Cardiac muscle cell (in vitro differentiated cells and primary cell): ENCODE measurements at places on chromosomes 1 and 21.

DNA sequence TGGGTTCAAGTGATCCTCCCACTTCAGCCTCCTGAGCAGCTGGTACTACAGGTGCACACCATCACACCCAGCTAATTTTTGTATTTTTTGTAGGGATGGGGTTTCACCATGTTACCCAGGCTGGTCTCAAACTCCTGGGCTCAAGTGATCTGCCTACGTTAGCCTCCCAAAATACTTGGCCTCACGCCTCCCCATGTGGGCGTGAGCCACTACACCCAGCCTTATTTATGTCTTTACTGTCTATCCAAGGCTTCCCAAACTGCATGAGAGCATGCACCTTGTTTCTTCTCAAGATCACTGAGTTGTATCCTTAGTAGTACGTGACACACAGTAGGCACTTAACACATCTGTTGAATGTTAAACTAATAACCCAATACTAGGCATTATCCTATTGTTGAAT is 14.2 kb downstream of the WASF2 start:
- DNase-seq: no peak
- H3K27ac ChIP-seq: peak overlapping the region; percentile 10
- no peaks in the 10 kb centered on the region for H3K4me1 ChIP-seq
- no peak overlapping the region for H3K4me3 ChIP-seq
- H3K27me3 ChIP-seq: no peaks in the 10 kb centered on the region

GRCh38 chr1:45155957-45156356 is 50.4 kb downstream of the ZSWIM5 start:
- no peaks in the 10 kb centered on the region for H3K27me3 ChIP-seq
- H3K4me3 ChIP-seq: no peak overlapping the region
- no peak for DNase-seq
- H3K4me1 ChIP-seq: no peaks in the 10 kb centered on the region
- no peaks in the 10 kb centered on the region for H3K36me3 ChIP-seq

- H3K27me3 ChIP-seq: no peaks in the 10 kb centered on the region
- no peak overlapping the region for H3K4me3 ChIP-seq
- H3K27ac ChIP-seq: no peak overlapping the region
Observed at GRCh38 chr1:50251702-50252101, 143.0 kb downstream of the ELAVL4 start.

GRCh38 chr1:26353210-26353859 is 595 bp downstream of the CRYBG2 start:
- no peak overlapping the region for H3K27ac ChIP-seq
- H3K36me3 ChIP-seq: no peaks in the 10 kb centered on the region
- H3K4me1 ChIP-seq: peaks cover 10% of the 10 kb centered on the region
- H3K4me3 ChIP-seq: no peak overlapping the region
- peaks cover 17% of the 10 kb centered on the region for H3K27me3 ChIP-seq

DNA sequence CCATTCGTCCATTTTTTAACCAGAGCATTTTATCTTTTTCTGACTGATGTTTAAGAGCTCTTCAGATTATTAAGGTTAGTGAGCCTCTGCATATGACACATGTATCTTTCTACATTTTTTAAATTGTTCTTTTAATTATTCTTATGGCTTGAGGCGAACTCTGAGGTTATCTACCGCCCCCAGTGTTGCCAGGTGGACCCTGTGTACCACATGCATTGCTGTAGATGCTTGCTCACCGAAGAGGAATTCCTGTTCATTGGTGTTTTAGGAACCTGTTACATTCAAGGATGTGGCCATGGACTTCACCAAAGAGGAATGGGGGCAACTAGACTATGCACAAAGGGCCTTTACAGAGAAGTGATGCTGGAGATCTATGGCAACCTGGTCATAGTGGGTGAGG is 31.8 kb downstream of the ZNF684 start:
- H3K4me3 ChIP-seq: no peak overlapping the region
- no peak for DNase-seq
- H3K4me1 ChIP-seq: no peaks in the 10 kb centered on the region
- H3K27me3 ChIP-seq: peaks cover 9% of the 10 kb centered on the region
- H3K27ac ChIP-seq: no peak overlapping the region

GRCh38 chr1:106700211-106700610 is 356.3 kb upstream of the PRMT6 start:
- H3K36me3 ChIP-seq: no peaks in the 10 kb centered on the region
- H3K27ac ChIP-seq: no peak overlapping the region
- DNase-seq: no peak
- no peak overlapping the region for H3K4me3 ChIP-seq

DNA sequence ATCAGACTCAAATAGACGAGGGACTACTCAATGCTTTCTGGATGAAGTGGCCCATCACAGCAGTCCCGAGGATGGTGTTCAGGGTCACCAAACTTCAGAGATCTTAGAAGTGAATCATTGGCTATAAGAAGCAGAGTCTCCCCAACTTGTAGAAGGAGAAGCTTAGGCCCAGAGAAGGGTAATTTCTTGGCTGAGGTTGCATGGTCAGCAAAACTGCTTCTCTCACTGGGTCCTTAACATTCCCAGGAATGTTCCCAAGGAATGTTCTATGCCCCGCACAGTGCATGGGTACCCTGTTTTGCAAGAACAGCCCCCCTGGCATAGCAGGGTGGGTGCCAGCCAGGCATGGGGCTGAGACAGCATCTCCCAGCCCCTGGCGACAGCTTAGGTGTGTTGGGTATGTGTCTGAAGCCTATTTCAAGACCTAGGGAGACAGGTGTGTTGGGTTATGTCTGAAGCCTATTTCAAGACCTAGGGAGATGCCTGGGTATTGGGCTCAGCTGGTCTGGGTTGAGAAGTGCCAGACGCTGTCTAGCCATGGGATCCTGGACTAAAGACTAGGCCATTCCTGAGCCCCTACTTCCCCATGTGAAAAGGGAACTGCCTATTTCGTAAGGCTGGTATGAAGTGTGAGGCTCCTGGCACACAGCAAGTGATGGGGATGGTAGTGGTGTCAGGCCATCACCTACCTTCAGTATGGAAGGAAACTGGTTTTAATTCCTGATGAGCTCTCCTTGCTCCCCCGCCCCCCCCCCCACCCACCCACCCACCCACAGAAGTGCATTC is 26.1 kb downstream of the PADI6 start:
- no peak overlapping the region for H3K4me3 ChIP-seq
- no peaks in the 10 kb centered on the region for H3K36me3 ChIP-seq
- no peak overlapping the region for H3K27ac ChIP-seq
- no peak for DNase-seq

- H3K27me3 ChIP-seq: no peaks in the 10 kb centered on the region
- DNase-seq: peak; percentile 37
- no peak overlapping the region for H3K27ac ChIP-seq
- H3K4me1 ChIP-seq: no peaks in the 10 kb centered on the region
- H3K36me3 ChIP-seq: no peaks in the 10 kb centered on the region
Observed at GRCh38 chr21:14438211-14438610, 55.3 kb upstream of the HSPA13 start.

DNA sequence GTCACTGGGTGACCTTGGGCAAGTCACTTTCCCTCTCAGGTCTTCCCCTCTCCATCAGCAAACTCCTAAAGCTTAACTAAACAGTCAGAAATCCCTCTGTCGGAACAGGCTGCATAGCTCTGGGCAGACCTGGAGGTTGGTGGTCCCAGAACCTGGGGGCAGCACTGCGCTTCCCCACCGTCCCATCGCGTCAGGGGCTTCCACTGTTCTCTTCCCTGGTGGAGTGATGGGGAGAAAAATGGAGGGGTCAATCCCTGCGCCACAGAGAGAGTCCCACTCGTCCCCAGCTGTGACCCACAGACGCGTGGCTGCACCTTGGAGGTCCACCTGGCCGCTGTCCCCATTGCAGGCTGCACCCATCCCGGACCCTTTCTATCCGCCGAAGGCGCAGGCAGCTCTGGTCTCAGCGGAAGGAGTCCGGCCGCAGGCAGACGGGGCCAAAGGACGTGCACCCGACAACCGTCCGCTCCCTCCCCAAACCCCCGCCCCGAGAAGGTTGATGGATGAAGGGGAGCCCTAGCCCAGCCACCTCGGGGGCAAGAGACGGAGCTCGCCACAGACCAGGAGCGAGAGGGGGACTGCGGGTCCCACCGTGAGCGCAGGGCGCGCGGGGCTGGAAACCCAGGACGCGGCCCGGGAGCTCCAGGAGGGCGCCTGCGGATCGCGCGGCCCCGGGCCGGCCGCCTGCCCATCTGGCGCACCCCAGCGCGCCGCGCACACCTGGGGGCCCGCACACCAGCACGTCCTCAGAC is 588 bp upstream of the WNT3A start:
- H3K4me1 ChIP-seq: no peaks in the 10 kb centered on the region
- H3K36me3 ChIP-seq: no peaks in the 10 kb centered on the region
- H3K27ac ChIP-seq: no peak overlapping the region
- H3K27me3 ChIP-seq: peaks cover 89% of the 10 kb centered on the region
- no peak for DNase-seq

GRCh38 chr21:45545691-45546531 is 3.7 kb upstream of the SLC19A1 start:
- no peaks in the 10 kb centered on the region for H3K27me3 ChIP-seq
- H3K4me1 ChIP-seq: peaks cover 11% of the 10 kb centered on the region
- H3K27ac ChIP-seq: no peak overlapping the region
- H3K36me3 ChIP-seq: no peaks in the 10 kb centered on the region
- no peak for DNase-seq

GRCh38 chr1:234735476-234735875 is 125.5 kb upstream of the IRF2BP2 start:
- no peaks in the 10 kb centered on the region for H3K27me3 ChIP-seq
- H3K4me3 ChIP-seq: no peak overlapping the region
- H3K36me3 ChIP-seq: no peaks in the 10 kb centered on the region
- no peak for DNase-seq

GRCh38 chr1:31183126-31183525 is 56.6 kb downstream of the NKAIN1 start:
- H3K27ac ChIP-seq: no peak overlapping the region
- DNase-seq: no peak
- H3K27me3 ChIP-seq: peaks cover 6% of the 10 kb centered on the region
- H3K4me3 ChIP-seq: no peak overlapping the region

- no peaks in the 10 kb centered on the region for H3K36me3 ChIP-seq
- H3K4me3 ChIP-seq: no peak overlapping the region
- no peak for DNase-seq
- H3K4me1 ChIP-seq: no peaks in the 10 kb centered on the region
- no peak overlapping the region for H3K27ac ChIP-seq
- no peaks in the 10 kb centered on the region for H3K27me3 ChIP-seq
Observed at GRCh38 chr1:172885411-172885810, 165.3 kb downstream of the TNFSF18 start.

DNA sequence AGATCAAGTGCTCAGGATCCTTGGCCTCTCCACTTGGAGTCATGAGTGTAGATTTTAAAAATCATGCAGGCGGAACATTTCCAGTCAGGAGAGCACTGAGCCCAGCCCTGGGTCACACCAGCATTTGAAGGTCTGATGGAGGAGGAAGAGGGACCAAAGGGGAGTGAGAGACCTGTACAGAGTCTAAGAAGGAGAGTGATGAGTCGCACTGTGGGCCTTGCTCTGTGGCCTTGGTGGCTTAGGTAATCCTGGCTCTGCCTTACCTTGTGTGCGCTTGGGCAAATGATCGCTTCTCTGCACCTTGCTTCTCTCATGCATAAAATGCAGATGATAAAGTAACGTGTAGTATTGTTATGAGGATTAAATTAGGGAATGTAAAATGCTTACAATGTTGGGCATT is 225.3 kb downstream of the SDCCAG8 start:
- no peak overlapping the region for H3K4me3 ChIP-seq
- no peaks in the 10 kb centered on the region for H3K27me3 ChIP-seq
- DNase-seq: no peak
- H3K27ac ChIP-seq: no peak overlapping the region

DNA sequence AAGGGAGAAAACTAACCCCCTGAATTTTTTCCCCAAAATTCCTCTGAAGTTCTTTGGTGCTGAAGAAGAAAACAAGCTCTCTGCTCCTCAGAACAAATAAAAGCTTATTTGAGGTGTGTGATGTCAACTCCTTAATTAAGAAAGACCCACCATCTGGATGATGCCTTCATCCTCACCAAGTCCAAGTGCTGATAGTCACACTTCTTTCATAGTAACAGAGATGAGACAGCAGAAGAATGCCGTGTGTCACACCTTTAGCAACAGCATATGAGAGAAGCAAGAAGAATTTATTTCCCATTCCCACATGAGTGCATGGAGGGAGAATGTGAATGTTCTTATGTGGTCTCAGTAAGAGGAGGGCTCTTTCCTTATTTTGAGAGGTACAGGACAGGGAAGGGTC is 91.2 kb downstream of the TGFB2 start:
- no peak overlapping the region for H3K4me3 ChIP-seq
- H3K27ac ChIP-seq: peak overlapping the region; percentile 44
- H3K36me3 ChIP-seq: peaks cover 69% of the 10 kb centered on the region
- peaks cover 30% of the 10 kb centered on the region for H3K4me1 ChIP-seq

DNA sequence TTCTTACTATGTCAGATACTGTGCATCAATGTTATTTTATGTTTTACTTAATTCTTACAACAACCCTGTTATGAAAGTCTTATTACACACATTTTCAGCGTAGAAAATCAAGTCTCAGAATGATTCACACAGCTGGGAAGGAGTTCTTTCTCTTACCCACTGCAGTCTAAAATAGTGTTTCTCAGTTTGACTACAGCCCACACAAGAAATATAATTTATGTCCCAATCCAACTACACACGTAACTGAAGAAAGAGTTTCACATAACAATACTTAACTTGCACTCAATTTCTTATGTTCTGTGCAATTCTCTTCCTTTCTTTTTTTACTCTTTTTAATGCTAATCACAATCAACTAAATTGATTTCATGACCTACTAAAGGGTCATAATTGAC is 252.8 kb upstream of the ADGRL2 start:
- no peaks in the 10 kb centered on the region for H3K4me1 ChIP-seq
- no peak overlapping the region for H3K4me3 ChIP-seq
- peak; percentile 33 for DNase-seq
- H3K36me3 ChIP-seq: no peaks in the 10 kb centered on the region
- no peaks in the 10 kb centered on the region for H3K27me3 ChIP-seq

DNA sequence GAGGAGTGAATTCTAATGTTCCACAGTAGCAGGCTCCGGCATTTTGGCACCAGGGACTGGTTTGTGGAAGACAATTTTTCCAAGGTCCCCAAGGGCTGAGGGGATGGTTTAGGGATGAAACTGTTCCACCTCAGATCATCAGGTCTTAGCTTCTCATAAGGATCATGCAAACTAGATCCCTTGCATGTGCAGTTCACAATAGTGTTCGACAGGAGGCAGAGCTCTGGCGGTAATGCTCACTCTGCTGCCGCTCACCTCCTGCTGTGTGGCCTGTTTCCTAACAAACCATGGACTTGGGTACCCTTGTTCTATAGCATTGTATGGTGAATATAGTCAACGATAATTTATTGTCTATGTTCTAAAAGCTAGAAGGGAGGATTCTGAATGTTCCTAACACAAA is 16.6 kb downstream of the CRNN start:
- no peak for DNase-seq
- no peak overlapping the region for H3K27ac ChIP-seq
- no peaks in the 10 kb centered on the region for H3K36me3 ChIP-seq
- no peaks in the 10 kb centered on the region for H3K27me3 ChIP-seq
